ENCODE measurements at places on chromosomes 1 and 21. TPM values are rescaled to one million over a fixed set of nuclear protein-coding genes. Genes with fewer than 3 reads are reported as not detected.

- peaks cover 4% of the 10 kb centered on the region for H3K4me1 ChIP-seq
- peaks cover 10% of the 10 kb centered on the region for H3K36me3 ChIP-seq
- no peak overlapping the region for H3K27ac ChIP-seq
These were observed 3.5 kb downstream of the CDC42 start for GRCh38 chr1:22056043-22056442.

DNA sequence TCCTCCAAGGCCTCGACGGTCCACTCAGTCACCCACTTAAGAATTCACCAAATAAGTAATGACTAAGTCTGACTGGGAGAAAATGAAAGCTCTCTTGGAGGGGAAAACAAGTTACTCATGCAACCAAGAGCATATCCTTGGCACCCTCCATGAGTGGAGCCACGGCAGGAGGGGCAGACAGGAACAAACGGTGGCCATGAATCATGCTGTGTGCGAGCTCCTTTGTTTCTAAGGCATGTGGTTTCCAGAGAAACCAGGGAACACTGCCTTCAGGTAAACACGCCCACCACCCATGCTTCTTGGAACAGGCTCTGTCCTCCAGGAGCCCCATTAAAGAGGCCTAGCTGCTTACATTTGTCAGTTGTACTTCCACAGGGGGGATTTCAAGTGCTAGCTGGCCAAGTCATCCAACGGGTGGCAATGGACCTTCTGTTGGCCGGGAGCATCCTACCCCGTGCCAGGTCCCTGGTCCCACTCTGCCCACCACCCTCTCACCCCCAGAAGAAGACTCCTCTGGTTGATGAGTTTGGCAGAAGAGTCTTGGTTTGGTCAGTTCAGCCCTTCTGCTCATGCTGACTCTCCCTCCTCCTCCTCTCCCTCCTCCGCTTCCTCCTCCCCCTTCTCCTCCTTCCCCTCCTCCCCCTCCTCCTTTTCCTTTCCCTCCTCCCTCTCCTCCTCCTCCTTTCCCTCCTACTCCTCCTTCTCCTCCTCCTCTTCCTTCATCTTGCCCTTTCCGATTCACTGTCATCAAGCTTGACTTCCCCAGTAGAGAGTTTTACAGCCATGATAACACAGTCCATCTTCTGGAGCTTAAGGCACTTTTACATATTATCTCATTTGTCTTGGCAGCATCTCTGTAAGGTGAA lies 107.6 kb downstream of the CCDC185 start:
- DNase-seq: no peak
- H3K27me3 ChIP-seq: no peaks in the 10 kb centered on the region
- no peaks in the 10 kb centered on the region for H3K36me3 ChIP-seq
- H3K27ac ChIP-seq: no peak overlapping the region

- no peak for DNase-seq
- H3K27me3 ChIP-seq: peaks cover 2% of the 10 kb centered on the region
- H3K4me3 ChIP-seq: no peak overlapping the region
- H3K36me3 ChIP-seq: no peaks in the 10 kb centered on the region
- no peaks in the 10 kb centered on the region for H3K4me1 ChIP-seq
These were observed 6.4 kb downstream of the XCL1 start for GRCh38 chr1:168582688-168583336.

GRCh38 chr1:221897321-221897721 lies 155.4 kb upstream of the DUSP10 start:
- DNase-seq: no peak
- no peak overlapping the region for H3K27ac ChIP-seq
- no peaks in the 10 kb centered on the region for H3K27me3 ChIP-seq

The CYYR1 gene
- total RNA-seq: 0.13 TPM

DNA sequence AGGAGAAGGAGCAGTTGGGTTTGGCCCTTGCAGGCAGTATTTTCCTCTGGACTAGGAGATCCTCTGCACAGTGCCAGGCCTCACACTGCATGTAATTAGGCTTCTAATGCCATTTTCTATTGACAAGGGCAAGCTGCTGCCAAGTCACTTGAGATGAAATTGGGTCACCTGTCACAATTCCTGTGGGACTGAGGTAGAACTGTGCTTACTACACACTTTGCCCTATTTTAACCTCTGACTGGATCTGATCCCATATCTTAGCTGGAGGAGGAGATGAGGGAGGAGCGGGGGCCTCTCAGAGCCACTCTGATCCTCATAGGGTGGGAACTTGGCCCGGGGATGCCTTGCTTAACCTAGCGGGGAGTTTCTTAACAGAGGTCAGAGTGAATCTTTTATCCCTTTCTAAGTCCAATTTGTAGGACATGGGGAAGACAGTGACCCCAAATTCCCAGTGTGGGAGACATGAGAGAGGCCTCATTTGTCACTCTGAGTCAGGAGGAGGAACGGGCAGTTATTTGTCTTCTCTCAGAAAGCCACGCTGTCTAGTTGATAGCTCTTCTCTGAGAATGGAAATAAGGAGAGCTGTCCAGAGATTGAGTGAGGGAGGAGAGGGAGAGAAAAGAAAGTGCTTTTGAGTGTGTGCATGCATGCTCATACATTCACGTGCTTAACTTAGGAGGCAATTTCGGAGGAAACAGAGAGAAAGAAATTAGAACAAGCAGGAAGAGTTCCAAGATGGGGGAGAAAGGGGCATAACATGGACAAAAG lies 121.3 kb downstream of the CACNA1E start:
- H3K4me3 ChIP-seq: no peak overlapping the region
- no peak for DNase-seq
- no peaks in the 10 kb centered on the region for H3K27me3 ChIP-seq

GRCh38 chr1:10561497-10561896 lies 86.7 kb downstream of the PEX14 start:
- no peak for DNase-seq
- H3K4me3 ChIP-seq: no peak overlapping the region
- no peaks in the 10 kb centered on the region for H3K36me3 ChIP-seq
- no peaks in the 10 kb centered on the region for H3K4me1 ChIP-seq
- H3K27me3 ChIP-seq: no peaks in the 10 kb centered on the region

The FAM72D gene
- total RNA-seq: 8.6 TPM

DNA sequence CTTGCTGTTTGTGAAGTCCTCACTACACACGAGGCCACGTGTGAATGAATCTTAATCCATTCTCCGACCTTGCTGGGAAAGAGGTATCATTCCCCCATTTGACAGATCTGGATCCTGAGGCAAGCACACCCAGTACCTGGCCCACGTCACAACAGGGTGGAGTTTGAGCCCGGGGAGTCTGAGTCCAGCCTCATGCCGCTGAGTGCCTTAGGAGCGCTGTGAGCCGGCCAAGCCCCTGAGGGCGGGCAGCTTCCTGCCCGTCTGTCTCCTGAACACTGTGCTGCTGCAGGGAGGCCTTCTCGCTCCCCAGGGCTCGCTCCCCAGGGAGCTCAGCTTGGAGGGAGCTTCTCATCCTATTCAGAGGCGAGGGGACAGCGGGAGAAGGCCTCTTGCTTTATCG lies 29.7 kb downstream of the SLC45A1 start:
- no peak overlapping the region for H3K27ac ChIP-seq
- no peaks in the 10 kb centered on the region for H3K36me3 ChIP-seq
- H3K4me3 ChIP-seq: no peak overlapping the region
- no peak for DNase-seq
- no peaks in the 10 kb centered on the region for H3K27me3 ChIP-seq

DNA sequence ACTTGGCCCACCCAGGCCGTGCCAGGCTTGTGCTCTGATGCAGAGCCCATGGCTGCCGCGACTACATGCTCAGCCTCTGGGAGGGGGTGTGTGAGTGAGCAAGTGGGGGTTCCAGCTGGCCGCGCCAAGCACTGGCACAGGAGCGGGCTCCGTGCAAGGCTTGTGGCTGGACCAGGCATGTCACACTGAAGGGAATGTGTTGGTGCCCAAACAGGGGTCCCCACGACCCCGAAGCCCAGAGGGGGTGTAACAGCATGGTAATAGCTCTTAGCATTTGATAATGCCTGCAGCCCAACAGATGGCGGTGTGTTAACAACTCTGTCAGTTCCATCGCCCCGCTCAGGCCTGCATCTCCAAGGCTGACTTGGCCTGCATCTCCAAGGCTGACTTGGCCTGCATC lies 38.3 kb upstream of the CD46 start:
- H3K27me3 ChIP-seq: no peaks in the 10 kb centered on the region
- no peaks in the 10 kb centered on the region for H3K36me3 ChIP-seq
- no peak overlapping the region for H3K4me3 ChIP-seq
- no peak overlapping the region for H3K27ac ChIP-seq
- H3K4me1 ChIP-seq: no peaks in the 10 kb centered on the region

- H3K27ac ChIP-seq: no peak overlapping the region
- no peak overlapping the region for H3K4me3 ChIP-seq
- H3K4me1 ChIP-seq: no peaks in the 10 kb centered on the region
- H3K27me3 ChIP-seq: no peaks in the 10 kb centered on the region
- no peak for DNase-seq
- H3K36me3 ChIP-seq: no peaks in the 10 kb centered on the region
These were observed 40.2 kb downstream of the HSPG2 start for GRCh38 chr1:21896652-21897532.

DNA sequence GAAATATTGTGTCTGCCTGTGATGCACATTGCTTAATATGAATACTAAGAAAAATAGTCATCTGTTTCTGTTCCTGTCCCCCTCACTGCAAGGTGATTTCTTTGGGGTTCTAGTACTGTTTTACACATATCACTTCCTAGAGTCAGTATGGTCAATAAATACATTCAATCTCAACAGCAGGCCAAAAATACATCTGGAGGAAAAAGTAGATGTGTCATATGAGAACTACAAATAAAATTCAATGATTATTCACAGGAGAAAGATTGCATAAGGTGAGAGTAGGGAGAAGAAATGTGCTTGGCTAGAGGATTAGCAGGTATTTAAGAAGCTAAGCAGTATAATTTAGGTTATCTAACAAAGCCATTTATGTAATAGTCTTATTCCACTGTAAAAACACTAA lies 45.3 kb upstream of the SAMSN1 start:
- no peak for DNase-seq
- no peak overlapping the region for H3K4me3 ChIP-seq
- H3K27ac ChIP-seq: no peak overlapping the region
- no peaks in the 10 kb centered on the region for H3K36me3 ChIP-seq
- H3K27me3 ChIP-seq: no peaks in the 10 kb centered on the region

- no peaks in the 10 kb centered on the region for H3K36me3 ChIP-seq
- no peak overlapping the region for H3K27ac ChIP-seq
- DNase-seq: peak; percentile 13
- peaks cover 3% of the 10 kb centered on the region for H3K27me3 ChIP-seq
- H3K4me1 ChIP-seq: no peaks in the 10 kb centered on the region
- peak overlapping the region; percentile 73 for H3K4me3 ChIP-seq
These were observed 15.8 kb downstream of the TCP10L start for GRCh38 chr21:32569261-32570230.

- no peak overlapping the region for H3K27ac ChIP-seq
- no peaks in the 10 kb centered on the region for H3K36me3 ChIP-seq
- H3K4me3 ChIP-seq: no peak overlapping the region
- H3K4me1 ChIP-seq: no peaks in the 10 kb centered on the region
- peaks cover 6% of the 10 kb centered on the region for H3K27me3 ChIP-seq
These were observed 44.7 kb upstream of the A3GALT2 start for GRCh38 chr1:33365560-33365997.

The NEGR1 gene
- not detected for total RNA-seq

DNA sequence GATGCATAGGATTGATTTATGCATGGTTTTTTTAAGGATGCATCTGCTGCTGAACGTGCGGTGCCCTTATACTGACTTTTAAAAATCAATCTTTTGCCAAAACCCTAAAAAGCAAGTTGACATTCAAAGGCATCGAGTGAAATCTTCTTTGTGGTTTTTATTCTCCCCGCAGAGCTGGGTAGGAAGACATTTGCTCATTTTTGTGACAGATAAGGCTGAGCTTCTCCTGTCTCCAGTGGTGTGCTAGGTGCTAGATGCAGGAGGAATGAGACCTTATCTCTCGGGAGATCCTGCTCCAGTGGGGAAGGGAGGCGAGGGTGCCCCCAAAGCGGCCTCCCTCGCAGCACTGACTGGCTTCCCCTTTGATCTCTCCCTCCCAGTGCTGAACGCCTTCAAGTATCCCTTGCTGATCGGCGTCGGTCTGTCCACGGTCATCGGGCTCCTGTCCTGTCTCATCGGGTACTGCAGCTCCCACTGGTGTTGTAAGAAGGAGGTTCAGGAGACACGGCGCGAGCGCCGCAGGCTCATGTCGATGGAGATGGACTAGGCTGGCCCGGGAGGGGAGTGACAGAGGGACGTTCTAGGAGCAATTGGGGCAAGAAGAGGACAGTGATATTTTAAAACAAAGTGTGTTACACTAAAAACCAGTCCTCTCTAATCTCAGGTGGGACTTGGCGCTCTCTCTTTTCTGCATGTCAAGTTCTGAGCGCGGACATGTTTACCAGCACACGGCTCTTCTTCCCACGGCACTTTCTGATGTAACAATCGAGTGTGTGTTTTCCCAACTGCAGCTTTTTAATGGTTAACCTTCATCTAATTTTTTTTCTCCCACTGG lies 14.9 kb upstream of the CD101 start:
- no peaks in the 10 kb centered on the region for H3K4me1 ChIP-seq
- no peaks in the 10 kb centered on the region for H3K27me3 ChIP-seq
- DNase-seq: no peak
- no peaks in the 10 kb centered on the region for H3K36me3 ChIP-seq
- no peak overlapping the region for H3K27ac ChIP-seq

The FMO5 gene
- 0.10 TPM for total RNA-seq

GRCh38 chr1:5810131-5810530 lies 182.1 kb downstream of the NPHP4 start:
- H3K27me3 ChIP-seq: no peaks in the 10 kb centered on the region
- DNase-seq: no peak
- no peak overlapping the region for H3K4me3 ChIP-seq
- H3K27ac ChIP-seq: no peak overlapping the region
- no peaks in the 10 kb centered on the region for H3K36me3 ChIP-seq
- no peaks in the 10 kb centered on the region for H3K4me1 ChIP-seq

The LRRC42 gene
- total RNA-seq: 22.1 TPM

DNA sequence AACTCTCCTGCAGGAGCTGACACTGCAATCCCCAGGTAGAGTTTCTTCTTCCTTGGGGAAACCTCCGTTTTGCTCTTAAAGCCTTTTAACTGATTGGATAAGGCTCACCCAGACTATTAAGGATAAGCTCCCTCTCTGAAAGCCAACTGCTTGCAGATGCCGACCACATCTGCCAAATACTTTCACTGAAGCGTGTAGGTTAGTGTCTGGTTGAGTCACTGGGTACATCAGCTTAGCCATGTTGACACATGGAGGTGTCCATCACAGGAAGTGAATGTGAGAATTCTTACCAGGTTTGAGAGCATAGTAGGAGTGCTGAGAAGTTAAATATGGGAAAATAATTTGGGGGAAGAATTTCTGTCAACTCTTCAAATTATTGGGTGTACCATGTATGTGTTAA lies 202.0 kb downstream of the AJAP1 start:
- H3K27me3 ChIP-seq: no peaks in the 10 kb centered on the region
- no peak for DNase-seq
- H3K4me1 ChIP-seq: no peaks in the 10 kb centered on the region
- H3K4me3 ChIP-seq: no peak overlapping the region

The CBR1 gene
- total RNA-seq: 68.0 TPM
